ENCODE measurements at places on chromosomes 6 and 20.

DNA sequence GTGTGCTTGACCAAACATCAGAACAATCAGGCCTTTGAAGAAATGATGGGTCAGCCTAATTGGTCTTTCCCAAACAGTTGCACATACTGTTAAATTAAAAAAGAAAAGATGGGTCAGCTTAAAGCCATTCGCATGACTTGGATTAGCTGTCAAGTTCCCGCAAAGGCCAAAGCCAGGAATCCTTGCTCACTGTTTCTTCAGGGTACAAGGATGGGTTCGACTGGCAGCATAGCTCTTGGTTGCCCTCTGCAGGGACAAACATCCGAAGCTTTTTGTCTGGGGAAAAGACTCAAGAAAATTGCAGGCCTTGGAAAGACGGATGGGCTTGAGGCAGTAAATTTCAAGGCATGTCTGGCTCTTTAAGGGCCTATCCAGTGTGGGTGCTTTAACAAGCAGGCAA lies 168.0 kb downstream of the HDGFL1 start:
- peak; percentile 72 for DNase-seq

- DNase-seq: peak; percentile 59
These were observed 669.3 kb upstream of the GJE1 start for GRCh38 chr6:141463237-141463977.

- DNase-seq: no peak
These were observed 208.0 kb downstream of the FARS2 start for GRCh38 chr6:5469101-5469846.

DNA sequence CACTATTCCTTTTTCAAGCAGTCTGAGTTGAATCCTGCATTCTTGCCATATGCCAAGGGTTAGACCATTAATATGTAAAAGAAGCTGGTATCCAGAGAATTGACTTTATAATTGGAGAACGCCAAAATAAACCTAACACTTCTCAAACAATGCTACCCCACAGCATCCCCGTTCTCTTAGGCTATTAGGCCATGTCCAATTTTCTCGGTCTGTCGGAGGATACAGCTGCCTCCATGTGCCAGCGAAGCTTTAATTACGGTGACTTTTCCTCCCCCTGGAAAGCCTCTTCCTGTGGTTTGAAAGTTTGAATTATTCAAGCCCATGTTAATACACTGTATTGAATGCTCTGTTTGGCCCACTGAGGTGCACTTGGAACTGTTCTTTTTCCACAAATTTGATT lies 60.5 kb downstream of the HS3ST5 start:
- no peak for DNase-seq

All from EH (cell line).